ENCODE measurements at places on chromosomes 16 and 17.
A peak's percentile ranks its signal among the peaks of the same experiment; 100 is the strongest.

GRCh38 chr17:76601065-76601464, 15.4 kb upstream of the ST6GALNAC2 start:
- DNase-seq = no peak

DNA sequence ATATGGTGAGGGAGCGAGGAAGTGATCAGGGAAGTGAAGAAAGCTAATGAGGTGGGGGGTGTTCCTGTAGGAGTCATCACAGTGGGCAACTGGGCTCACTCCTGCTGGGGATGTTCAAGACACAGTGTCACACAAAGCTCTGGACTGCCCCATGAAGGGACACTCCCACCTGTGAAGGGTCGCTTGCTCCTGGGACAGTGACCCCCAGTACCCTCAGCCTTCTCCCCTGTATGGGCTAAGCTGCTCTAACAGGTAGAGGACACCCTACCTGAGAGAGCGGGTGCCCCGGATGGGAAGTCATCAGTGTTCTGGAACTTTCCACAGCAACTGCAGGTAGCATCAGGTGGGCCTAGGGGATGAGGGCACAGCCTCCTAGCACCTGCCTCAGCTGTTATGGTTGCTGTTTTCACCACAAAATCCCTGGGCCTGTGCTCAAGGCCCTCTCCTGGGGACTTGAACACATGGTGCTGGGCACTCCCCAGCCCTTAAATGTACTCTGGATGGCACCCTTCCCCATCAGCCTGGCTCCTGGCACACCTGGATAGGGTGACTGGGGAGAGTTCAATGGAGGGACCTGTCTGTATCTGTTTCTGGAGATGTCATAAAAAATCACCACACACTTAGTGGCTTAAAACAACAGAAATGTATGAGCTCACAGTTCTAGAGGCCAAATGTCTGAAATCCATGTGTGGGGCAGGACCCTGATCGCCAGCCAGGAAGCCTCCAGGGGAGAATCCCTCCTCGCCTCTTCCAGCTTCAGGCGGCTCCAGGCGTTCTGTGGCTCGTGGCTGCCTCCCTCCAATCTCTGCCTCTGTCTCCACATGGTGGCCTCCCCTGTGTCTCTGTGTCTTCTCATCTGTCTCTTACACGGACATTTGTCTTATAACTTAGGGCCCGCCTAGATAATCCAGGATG, 104.0 kb upstream of the CDH5 start:
- DNase-seq = no peak

- no peak for DNase-seq
Measured at GRCh38 chr17:61331886-61332285, 67.8 kb upstream of the TBX2 start.

- DNase-seq = no peak
Measured at GRCh38 chr16:78574571-78574970, 475.1 kb downstream of the WWOX start.

- DNase-seq = peak; percentile 58
Measured at GRCh38 chr17:46841561-46842379, 9.6 kb upstream of the WNT9B start.

DNA sequence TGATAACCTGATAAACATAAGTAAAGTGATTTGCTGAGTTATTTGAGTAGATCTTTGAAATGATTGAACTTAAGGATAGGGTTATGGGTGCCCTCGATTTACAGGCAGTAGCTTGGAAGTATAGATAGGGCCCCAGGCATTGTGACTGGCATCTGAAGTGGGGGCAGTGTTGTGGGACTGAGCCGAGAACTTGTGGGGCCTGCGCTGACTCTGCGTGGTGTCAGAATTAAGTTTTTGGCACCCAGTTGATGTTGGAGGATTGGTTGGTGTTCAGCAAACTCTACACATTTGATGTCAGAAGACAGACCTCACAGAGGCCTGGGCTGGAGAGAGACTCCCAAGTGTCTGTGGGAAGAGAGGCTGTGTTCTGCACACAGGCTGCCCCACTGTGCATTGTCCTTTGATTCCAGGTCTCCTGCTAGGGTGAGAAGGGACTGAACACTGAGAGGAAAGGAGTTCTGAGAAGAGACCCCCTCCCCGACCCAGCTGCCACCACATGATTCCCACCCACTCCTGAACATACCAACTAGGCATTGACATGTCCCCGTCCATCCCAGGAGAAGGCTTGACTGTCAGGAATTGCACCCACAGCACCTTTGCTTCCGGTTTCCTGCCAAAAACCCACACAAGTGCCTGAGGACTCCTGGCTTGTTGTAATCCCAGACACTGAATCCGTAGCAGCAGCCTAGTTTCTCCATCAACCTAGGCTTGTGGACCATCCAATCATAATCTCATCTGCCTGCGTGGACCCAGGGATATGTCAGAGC, 4.5 kb downstream of the ZNF267 start:
- DNase-seq = no peak

DNA sequence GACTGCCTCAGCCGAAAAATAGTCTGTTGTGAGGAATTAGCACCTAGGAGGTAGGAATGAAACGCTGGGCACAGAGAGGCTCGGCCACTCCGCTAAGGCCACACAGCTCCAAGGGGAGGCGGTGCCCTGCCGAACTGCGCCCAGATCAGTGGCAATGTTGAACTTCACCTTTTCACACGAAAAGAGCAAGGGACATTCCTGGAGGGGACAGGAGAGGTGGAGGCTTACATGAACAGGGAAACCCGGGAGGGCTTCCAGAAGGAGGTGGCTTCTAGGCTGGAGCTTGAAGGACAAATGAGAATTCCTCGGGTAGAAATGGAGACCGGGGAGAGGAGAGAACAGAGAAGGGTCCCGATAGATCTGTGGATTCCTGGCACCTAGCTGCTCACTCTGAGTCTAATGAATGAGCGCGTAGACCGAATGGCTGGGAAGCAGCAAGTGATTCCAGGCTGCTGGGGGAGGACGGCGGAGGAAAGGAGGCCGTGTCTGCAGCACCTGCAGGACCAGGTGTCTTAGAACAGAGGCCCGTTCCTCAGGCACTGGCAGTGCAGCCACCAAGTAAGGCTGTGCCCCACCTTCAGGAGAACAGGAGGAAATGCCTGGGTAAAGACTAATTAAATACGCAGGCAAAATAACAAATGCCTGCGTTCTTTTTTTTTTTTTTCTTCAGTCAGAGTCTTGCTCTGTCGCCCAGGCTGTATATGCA, 722 bp upstream of the SLC38A10 start:
- DNase-seq = peak; percentile 37

Data from progenitor cell of endocrine pancreas (in vitro differentiated cells).